ENCODE measurements at places on chromosomes 5 and 9. TPM values are rescaled to one million over a fixed set of nuclear protein-coding genes. Genes with fewer than 3 reads are reported as not detected.

FOXD4 gene
- 0.21 TPM for total RNA-seq

- H3K4me1 ChIP-seq: peaks cover 24% of the 10 kb centered on the region
- H3K27me3 ChIP-seq: no peaks in the 10 kb centered on the region
- DNase-seq: peak; percentile 94
- H3K27ac ChIP-seq: peak overlapping the region; percentile 13
- no peaks in the 10 kb centered on the region for H3K36me3 ChIP-seq
Observed at GRCh38 chr5:137075163-137075970, 423.8 kb downstream of the SPOCK1 start.

DNA sequence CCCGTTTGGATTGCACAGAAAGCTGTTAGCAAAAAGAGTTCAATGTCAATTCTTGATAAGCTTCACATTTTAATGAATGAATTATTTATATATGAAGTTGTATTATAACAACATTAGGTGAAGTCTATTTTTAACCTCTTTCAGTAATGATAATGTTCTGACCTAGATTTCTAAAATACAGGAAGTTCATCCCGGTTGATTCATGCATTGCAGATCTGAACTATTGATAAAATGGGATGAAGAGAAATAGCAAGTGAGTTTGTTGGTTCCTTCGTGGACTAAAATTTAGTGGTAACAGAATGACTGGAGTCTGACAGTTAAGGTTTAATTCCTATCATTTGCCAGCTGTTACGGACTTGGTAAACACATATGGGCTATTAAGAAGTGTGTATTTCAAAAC lies 180.5 kb downstream of the PCSK1 start:
- H3K27ac ChIP-seq: no peak overlapping the region
- no peaks in the 10 kb centered on the region for H3K27me3 ChIP-seq
- H3K4me3 ChIP-seq: no peak overlapping the region
- H3K4me1 ChIP-seq: 0 out of 2 replicates have a peak, but pooled peaks cover 2% of the 10 kb centered on the region
- DNase-seq: no peak

DNA sequence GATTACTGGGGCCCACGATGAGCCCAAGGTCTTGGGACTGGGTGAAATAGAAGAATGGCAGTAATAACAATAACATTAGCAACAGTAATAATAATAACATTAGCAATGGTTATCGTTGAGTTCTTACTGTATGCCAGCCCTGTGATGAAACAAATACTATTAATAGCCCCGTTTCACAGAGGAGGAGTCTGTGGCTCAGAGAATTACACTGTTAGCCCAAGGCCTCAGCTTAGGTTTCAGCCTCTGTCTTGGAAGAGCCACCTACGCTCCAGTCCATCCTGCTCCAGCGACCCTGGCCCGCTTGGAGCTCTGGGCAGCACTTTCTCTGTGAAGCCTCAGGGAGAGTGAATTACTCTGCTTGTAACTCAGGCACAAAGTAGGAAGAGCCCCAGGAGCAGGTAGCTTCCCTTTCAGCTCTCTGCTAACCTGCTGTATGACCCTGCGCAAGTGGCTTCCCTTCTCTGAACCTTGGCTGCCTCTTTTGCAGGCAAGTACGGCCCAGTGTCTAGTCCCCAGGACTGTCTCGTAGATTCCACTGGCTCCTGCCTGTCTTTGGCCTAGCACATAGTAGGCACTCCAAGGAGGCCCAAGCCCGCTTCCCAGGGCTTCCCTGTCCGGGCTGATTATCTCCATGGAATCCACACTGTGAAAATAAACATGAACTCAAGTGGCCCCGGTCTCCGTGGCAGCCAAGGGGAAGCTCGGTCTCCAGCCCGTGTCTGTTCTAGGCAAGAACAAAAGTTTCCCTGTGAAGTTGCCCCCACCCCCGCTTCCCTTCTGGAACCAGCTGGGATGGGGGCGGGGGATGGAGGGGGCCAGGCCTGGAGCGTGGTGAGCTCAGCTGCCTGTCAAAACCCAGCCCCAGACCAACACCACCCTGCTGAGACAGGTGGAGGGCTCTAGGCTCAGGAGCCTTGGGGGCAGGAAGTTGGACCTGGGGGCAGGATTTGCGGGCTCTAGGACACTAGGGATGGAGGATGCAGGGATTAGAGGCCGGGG lies 26.2 kb upstream of the LMX1B start:
- no peaks in the 10 kb centered on the region for H3K27me3 ChIP-seq
- no peak overlapping the region for H3K4me3 ChIP-seq
- H3K27ac ChIP-seq: no peak overlapping the region
- H3K36me3 ChIP-seq: no peaks in the 10 kb centered on the region
- DNase-seq: peak; percentile 32

GRCh38 chr5:4879693-4880303 lies 260.3 kb upstream of the ADAMTS16 start:
- no peaks in the 10 kb centered on the region for H3K27me3 ChIP-seq
- H3K4me3 ChIP-seq: no peak overlapping the region
- H3K27ac ChIP-seq: no peak overlapping the region
- DNase-seq: peak; percentile 92
- peaks cover 10% of the 10 kb centered on the region for H3K4me1 ChIP-seq

DNA sequence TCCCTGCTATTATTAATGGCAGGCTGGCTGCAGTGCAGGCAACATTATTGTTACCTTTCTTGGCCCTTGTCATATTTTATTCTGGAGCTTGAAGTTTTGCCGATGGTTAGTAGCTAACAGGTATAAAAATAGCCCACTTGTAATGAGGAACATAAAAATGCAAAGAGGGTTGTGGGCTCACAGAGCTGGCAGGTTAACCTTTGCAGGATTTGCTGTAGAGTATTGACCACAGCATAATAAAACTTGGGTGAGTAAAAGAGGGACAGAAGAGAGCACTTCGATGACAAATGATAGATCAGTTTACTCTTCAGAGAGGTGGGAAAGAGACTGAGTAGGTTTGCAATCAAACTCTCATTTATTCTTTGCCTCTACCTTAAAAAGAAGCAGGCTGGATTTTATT lies 49.7 kb upstream of the SGCD start:
- peaks cover 8% of the 10 kb centered on the region for H3K4me1 ChIP-seq
- no peak overlapping the region for H3K27ac ChIP-seq
- no peak overlapping the region for H3K4me3 ChIP-seq
- H3K27me3 ChIP-seq: no peaks in the 10 kb centered on the region
- H3K36me3 ChIP-seq: no peaks in the 10 kb centered on the region

DNA sequence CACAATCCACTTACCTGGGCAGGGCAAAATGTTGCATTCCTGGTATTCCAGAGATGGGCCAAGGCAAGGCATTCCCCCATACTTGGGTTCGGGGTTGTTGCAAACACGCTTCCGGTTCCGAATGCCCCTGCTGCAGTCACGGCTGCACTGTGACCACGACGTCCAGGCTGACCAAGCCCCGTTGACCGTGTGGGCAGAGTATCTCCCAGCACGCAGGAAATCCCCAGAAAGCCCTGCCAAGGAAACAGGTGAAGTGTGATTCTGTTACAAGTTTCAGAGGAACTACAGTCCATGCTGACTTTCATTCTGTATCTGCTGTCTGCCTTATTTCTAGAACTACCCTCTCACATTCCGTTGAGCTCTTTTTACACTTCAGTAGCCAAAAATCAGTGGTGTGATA lies 483.0 kb downstream of the SEMA5A start:
- H3K27ac ChIP-seq: no peak overlapping the region
- H3K36me3 ChIP-seq: peaks cover 5% of the 10 kb centered on the region
- no peak overlapping the region for H3K4me3 ChIP-seq
- DNase-seq: no peak
- no peaks in the 10 kb centered on the region for H3K27me3 ChIP-seq
- no peaks in the 10 kb centered on the region for H3K4me1 ChIP-seq

- H3K4me3 ChIP-seq: no peak overlapping the region
- peaks cover 14% of the 10 kb centered on the region for H3K36me3 ChIP-seq
- DNase-seq: no peak
- H3K27ac ChIP-seq: no peak overlapping the region
Observed at GRCh38 chr5:168472329-168472728, 13.9 kb upstream of the RARS1 start.

All from WTC11 (cell line).